Activated T-cell treated with anti-CD3 and anti-CD28 coated beads, Interleukin-2, amount 50 U/mL, for 72 hours (primary cell): ENCODE measurements at places on chromosomes 12 and 14. TPM values are rescaled to one million over a fixed set of nuclear protein-coding genes. Genes with fewer than 3 reads are reported as not detected.

GRCh38 chr12:66960704-66961690 lies 282.1 kb upstream of the GRIP1 start:
- DNase-seq, result no peak
- H3K27me3 ChIP-seq, result no peaks in the 10 kb centered on the region
- no peak overlapping the region for H3K27ac ChIP-seq
- peaks cover 24% of the 10 kb centered on the region for H3K4me1 ChIP-seq
- H3K36me3 ChIP-seq, result peaks cover 6% of the 10 kb centered on the region

JDP2 gene
- total RNA-seq, result 6.3 TPM

PLEKHG7 gene
- not detected for total RNA-seq

PLBD1 gene
- total RNA-seq, result not detected

DNA sequence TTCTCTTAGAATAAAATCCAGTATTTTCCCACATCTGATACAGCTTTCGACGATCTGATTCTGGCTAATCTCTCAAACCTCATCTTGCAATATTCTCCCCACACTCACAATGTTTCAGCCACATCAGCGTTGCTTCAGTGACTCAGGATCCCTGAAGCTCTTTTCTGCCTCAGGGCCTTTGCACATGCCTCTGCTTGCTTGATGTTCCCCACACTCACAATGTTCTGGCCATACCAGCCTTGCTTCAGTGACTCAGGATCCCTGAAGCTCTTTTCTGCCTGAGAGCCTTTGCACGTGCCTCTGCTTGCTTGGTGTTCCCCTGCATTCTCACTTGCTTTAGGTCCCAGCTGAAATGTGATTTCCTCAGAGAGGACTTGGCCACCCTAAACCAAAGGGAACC lies 2.6 kb downstream of the C12orf42 start:
- peaks cover 24% of the 10 kb centered on the region for H3K4me1 ChIP-seq
- H3K4me3 ChIP-seq, result no peak overlapping the region
- peaks cover 3% of the 10 kb centered on the region for H3K36me3 ChIP-seq

DNA sequence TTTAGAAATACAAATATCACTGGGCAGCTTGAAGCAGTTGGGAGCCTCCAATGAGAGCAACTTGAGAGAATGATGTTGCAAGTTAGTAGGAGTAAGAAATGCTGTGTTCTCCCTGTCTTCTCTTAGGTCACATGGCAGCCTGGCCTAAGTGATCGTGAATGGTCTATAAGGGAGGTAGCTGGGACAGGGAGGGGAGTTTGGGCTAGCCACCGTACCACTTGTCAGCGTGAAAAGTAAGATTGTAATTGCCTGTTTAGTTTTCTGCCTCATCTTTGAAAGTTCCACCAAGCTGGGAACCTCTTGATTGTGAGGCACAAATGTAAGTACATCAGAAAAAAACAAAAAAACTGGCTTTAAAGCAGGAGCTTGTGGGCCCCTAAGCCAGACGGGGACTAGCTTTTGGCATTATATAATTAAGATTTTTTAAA lies 36.4 kb downstream of the MDM2 start:
- H3K4me3 ChIP-seq, result no peak overlapping the region
- no peaks in the 10 kb centered on the region for H3K27me3 ChIP-seq
- H3K27ac ChIP-seq, result no peak overlapping the region
- H3K4me1 ChIP-seq, result peaks cover 3% of the 10 kb centered on the region

KLRC1 gene
- 3.1 TPM for total RNA-seq

DNA sequence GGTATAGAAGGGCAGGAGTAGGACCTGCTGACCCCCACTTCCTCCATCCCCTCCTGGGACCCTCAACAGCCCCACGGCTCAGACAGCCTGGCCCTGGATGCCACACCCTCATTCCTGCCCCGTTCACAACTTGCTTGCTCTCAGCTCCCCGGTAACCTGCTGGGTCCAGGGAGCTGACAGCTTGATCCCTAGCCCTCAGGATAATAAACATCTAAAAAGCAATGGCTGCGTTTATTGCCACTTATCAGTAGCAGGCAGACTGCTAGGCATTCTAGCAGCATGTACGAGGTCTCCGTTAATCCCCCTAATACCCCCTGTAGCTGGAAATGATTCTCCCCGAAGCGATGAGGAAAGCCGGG lies 24.3 kb upstream of the RPLP0 start:
- no peaks in the 10 kb centered on the region for H3K27me3 ChIP-seq
- H3K36me3 ChIP-seq, result peaks cover 9% of the 10 kb centered on the region
- DNase-seq, result no peak
- H3K27ac ChIP-seq, result peak overlapping the region; percentile 96

TMEM121 gene
- 6.3 TPM for total RNA-seq

DNA sequence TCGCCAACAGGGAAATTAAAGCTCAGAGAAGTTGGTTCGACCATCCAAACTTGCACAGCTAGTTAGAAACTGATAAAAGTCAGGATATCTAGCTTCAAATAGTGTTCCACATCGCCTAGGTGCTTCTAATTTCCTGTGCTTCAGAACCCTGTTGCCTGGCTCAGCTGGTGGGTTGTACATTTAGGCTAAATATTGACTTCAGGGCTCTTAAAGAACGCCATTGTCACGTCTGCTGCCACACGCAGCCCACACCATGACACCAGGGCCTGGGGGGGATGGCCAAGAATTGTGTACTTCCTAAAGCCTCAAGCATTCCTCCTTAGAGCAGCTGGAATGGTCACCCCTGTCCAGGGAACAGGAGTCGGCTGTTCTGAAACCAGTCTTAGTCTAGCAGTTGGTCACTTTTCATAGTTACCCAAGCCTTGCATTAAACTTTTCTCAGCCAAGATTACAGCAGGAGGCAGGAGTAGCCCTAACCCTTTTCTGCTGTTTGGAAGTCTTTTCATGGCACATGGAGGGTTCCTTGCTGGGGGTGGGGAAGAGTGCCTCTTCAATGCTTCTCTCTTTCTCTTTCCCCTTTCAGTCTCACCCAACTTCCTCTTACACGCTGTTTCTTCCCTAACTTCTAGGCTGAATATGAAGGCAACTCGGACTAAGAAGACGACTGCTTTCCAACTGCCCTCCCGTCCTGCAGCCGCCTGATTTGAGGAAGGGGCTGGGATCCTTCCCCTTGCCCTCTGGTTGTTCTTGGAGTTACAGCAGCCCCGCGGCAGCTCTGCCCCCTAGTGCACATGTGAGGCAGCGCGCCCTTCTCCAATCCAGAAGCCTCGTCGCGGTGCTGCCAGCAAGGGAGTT lies 17.1 kb downstream of the FOS start:
- no peaks in the 10 kb centered on the region for H3K27me3 ChIP-seq
- peaks cover 22% of the 10 kb centered on the region for H3K4me1 ChIP-seq
- no peaks in the 10 kb centered on the region for H3K36me3 ChIP-seq
- peak overlapping the region; percentile 43 for H3K27ac ChIP-seq
- DNase-seq, result peak; percentile 78
- H3K4me3 ChIP-seq, result peak overlapping the region; percentile 80

DNA sequence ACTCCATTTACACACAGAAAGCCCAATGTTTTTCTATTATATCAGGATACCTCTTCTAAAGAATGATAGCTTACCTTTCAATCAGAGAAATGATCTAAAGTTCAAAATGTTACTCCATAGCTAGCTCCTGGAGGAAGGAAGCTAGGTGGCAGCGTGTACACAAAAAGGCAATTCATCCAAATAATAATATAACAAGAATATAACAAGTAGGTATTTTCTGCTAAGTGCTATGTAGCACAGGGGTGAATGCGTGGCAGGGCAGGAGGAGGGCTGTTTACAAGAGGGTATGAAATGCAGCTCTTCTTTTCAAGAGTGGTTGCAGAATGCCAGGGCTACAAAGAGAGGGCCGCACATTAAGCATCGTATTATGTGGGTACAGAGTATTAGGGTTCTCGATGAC lies 663 bp upstream of the SNAPC1 start:
- peaks cover 4% of the 10 kb centered on the region for H3K36me3 ChIP-seq
- no peaks in the 10 kb centered on the region for H3K27me3 ChIP-seq
- DNase-seq, result no peak

SERPINA3 gene
- total RNA-seq, result not detected

DNA sequence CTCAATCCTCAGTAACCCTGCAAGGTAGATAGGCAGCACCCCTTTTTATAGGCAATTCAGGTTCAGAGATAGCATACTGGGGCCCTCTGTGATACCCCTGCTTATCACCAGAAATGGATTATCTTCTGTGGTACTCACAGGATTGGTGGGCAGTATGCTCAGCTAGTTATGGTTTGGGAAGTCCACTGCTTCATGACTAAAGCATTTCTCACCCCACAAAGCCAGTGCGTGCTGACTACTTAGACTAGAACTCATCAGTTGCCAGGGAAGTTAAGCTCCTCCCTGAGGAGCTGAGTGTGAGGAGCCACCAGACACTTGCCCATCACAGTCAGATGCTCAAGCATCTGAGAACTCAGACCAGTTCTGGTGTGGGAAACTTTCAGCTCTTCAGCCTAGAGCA lies 76.3 kb downstream of the SCAF11 start:
- H3K27ac ChIP-seq, result no peak overlapping the region
- H3K27me3 ChIP-seq, result no peaks in the 10 kb centered on the region
- no peak overlapping the region for H3K4me3 ChIP-seq
- DNase-seq, result no peak
- peaks cover 5% of the 10 kb centered on the region for H3K36me3 ChIP-seq
- no peaks in the 10 kb centered on the region for H3K4me1 ChIP-seq
